ENCODE measurements at places on chromosomes 11 and 22.
A peak's percentile ranks its signal among the peaks of the same experiment; 100 is the strongest.

DNA sequence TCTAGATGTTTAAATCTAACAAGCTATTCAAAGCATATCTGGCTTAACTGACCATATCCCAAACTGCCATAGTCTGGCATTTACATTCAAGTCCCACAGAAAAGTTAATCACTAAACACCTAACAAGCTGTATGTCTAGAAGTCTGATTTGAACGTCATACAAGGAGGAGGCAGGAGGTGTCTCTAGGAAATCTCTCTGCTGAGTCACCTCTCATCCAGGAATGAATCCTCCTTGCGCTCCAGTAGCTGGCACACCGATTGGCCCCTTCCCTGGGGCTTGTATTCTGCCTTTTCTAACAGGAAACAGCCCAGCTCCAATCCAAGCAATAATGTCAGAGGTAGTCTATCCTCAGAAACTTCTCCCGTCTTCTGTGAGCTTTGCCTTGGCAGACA is 31.8 kb downstream of the FEZ1 start:
- no peak for DNase-seq

GRCh38 chr11:126394036-126394435 is 38.5 kb downstream of the ST3GAL4 start:
- no peak for DNase-seq

DNA sequence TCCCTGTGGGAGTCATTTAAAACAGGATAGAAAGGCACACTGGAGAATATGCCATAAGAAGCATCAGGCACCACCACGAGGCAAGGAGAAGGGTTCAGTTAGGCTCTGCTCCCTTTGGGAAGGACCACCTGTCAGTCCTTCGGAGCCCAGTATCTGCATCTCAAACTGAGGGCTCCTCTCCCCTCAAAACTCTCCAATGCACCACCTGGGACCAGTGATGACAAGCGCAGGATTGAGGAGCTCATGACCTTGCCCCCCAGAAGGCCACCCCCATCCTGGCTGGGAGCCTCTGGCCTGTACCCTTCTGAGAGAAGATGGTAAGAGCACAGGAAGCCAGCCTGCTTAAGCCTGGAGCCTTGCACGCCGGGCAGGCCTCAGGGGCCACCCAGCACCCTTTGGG is 39.4 kb downstream of the OPCML start:
- DNase-seq, result no peak

DNA sequence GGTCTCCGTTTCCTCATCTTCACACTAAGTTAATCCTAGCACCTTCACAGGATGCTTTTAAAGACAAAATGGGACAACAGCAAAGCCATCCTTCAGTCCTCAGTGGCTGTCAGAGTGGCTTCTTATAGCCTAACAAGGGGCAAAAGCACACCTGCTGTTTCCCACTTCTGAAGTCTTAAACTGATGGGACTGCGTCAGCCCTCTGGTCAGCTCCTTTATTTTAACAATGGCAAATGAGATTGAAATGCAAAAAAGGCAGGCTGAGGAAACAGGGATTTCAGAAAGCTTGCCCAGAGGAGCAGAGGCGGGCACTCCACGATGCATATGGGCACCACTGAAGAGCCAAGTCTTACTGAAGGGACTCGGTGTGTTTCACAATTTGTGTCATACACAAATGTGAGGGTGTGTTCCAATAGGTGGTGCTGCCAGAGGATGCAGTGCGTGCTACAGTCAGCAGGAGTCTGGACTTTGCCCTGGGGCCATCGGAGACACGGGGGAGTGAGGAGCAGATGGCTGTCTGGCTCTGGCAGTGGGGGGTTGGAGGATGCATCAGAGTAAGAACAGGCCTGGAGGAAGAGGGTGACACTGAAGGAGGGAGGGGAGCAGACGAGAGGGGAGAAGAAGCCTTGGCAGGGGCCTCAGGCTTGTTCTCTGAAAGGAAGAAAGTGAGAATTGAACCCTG is 47.3 kb downstream of the TENM4 start:
- no peak for DNase-seq

- DNase-seq, result no peak
Observed at GRCh38 chr11:74696939-74697675, 34.1 kb downstream of the CHRDL2 start.

DNA sequence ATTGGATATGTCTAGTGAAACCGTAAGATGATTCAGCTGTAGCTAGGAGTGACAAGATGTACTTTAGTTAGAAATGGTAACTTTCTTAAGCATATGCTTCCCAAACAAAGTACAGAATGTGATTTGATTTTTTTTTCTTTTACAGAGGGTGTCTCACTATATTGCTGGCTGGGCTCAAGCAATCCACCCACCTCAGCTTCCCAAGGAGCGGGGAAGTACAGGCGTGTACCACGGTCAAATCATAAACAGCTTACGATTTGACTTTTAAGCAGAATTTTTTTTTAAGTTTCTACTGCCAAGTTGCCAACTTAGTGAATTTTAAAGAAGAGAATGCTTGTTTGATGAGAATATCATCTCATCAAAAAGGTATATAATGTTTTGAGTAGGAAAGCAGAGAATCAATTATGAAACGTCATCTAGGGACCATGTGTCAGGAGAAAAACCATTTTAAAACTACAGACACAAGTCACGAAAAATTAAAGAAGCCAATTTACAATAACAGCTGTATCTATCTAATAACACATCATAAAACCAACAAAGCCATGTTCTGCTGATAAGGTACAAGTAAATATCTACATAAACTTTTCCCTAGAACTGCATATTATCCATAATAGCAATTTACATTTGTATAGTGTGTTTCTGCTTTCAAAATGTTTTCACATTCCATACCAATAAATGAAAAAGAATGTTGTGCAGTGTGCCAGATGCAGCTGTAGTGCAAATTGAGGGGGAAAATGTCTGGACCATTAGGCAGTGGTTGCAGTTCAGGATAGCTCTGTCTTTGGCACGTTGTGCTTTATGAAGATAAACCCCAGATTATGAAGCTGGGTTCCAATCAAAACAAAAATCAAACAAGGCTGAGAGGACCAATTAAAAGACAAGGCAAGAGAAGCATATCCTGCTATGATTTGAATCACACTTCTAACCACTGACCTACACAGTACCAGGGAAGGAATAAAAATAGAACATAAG is 33.7 kb upstream of the USP47 start:
- no peak for DNase-seq

DNA sequence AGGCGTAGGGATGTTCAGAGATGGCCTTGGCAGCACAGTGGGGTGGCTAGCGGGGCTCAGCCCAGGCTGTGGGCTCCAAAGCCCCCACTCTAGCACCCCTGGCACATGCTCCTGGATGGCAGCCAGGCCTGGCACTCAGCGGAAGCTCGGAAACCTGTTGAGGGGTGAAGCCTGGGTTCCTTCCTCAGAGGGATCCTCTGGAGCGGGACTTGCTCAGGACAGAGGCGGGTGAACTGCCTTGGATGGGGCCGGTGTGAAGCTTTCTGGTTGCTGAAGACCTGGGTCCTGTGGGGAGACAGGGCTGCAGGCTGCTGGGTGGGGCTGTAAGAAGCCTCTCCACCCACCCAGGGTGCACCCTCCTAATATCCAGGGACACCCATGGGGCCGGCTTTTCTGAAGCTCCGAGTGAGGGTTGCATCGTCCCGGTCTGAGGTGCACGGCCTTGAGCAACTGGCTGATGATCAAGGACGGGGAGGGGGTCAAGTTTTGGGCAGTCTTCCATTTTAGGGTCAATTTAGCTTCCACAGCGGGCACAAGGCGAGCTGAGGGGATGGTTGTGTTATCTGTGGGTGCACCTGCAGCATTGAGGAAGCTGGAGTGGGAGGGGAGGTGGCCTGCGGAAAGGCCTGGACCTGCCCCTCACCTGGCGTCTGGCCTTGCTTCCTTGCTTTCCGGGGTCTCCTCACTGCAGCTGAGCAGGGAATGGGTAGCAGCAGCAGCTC is 5.2 kb downstream of the MRGPRE start:
- DNase-seq, result no peak

GRCh38 chr11:47415949-47416472 is 7.6 kb downstream of the SLC39A13 start:
- no peak for DNase-seq

DNA sequence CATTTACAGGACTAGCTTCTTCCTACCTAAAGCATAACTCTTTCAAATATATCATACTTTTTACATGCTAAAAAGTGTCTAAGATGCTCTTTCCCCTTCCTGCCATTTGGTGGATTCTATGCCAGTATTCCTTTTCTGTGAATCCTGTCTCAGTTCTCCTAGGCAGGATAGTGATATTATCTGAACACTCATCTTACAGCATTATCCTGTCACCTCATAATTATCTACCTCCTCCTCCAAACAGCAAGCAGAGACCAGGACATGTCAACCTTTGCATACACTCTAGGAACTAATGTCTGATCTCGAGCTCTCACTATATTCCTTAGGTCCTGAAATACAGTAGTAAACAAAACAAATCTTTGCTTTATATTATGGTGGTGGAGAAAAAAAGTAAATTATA is 275.5 kb downstream of the FAM181B start:
- no peak for DNase-seq

DNA sequence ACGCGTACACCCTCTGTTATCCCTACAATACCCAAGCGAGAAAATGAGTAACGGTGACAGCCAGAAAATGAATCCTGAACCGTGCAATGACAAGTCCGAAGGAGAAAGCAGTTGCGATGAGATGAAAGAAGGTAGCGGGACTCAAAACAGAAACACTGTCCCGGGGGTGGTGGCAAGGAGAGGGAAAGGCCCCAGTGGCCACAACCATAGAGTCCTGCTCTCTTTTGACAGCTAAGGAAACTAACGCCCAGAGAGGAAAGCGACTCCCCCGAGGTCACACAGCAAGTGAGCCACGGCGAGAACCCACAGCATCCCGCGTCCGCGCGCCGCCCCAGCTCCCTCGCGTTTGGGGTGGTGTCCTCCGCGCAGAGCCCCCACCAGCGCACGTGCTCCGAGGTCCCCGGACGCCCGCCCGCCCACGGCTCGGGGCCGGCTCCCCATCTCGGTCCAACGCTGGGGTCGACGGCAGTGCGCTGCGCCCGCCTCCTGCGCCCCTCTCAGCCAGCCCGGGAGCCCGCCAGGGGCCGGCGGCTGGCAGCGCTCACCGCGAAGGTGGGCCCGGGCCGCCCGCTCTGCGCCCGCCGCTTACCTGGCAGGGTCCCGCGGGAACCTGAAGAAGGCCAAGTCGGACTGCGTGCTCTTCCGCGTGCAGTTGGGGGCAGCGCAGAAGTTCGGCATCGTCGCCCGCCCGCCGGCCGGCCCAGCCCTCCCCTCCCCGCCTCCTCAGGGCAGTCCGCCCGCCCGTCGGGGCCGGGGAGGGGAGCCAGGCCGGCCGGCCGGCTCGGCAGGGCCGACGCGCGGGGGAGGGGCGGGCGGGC is 564 bp downstream of the THAP12 start:
- DNase-seq, result peak; percentile 30

DNA sequence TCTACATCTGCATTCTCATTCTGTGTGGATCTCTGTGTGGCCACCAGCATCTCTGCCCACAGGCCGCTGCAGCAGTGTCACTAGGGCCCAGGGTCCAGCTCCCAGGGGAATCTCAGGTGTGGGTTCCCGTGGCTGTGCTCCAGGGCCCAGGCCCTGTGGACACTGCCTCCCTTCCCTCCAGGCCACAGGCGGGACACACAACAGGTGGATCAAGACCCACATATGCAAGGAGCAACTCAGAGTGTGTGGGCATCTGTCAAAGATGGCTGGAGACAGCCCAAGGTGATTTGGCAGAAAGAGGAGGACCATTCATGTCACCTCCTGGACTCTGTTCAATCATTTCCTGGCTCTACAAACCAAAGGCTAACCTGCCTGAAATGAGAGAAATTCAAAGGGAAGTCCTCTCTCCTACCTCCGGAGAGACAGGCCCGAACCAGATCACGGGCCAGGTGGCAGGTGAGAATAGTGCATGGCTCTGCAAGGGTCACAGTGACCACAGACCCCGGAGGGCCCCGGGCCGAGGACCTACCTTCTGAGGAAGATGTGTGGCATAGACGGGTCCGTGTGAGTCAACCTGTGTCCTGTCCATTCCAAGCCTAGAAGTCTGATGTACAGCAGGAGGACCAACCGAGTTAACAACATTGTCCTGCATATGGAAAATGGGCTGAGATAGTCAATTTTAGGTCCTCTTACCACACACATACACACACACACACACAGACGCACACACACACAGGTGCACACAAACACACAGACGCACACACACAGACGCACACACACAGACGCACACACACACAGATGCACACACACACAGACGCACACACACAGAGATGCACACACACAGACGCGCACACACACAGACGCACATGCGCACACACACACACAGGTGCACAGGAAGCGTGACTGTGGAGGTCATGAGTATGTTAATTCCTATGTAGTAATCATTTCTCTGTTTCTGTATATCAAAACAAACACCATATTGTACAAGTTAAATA is 1068.5 kb downstream of the BRD1 start:
- DNase-seq, result no peak

- no peak for DNase-seq
Observed at GRCh38 chr22:22698263-22698750, 53.9 kb downstream of the GGTLC2 start.

GRCh38 chr11:120339394-120339890 is 3.2 kb downstream of the ARHGEF12 start:
- no peak for DNase-seq

DNA sequence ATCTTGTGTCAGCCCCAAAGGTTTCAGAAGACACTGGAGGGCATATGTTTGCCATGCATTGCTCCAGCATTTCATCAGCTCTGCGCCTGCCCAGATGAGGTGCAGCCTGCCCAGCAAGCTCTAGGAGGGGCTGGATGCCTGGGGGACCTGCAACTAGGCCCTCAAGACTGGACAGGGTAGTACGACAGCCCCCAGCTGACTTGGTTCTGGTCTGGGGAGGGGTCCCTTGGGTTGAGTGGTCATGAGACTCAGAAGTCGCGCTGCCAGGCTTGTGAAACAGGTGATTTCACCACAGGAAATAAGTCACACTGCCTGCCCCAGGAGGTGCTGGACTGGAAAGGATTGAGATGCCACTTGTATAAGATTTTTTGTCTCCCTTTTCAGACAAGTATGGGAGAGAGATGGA is 23.4 kb downstream of the TPBGL start:
- DNase-seq, result no peak

DNA sequence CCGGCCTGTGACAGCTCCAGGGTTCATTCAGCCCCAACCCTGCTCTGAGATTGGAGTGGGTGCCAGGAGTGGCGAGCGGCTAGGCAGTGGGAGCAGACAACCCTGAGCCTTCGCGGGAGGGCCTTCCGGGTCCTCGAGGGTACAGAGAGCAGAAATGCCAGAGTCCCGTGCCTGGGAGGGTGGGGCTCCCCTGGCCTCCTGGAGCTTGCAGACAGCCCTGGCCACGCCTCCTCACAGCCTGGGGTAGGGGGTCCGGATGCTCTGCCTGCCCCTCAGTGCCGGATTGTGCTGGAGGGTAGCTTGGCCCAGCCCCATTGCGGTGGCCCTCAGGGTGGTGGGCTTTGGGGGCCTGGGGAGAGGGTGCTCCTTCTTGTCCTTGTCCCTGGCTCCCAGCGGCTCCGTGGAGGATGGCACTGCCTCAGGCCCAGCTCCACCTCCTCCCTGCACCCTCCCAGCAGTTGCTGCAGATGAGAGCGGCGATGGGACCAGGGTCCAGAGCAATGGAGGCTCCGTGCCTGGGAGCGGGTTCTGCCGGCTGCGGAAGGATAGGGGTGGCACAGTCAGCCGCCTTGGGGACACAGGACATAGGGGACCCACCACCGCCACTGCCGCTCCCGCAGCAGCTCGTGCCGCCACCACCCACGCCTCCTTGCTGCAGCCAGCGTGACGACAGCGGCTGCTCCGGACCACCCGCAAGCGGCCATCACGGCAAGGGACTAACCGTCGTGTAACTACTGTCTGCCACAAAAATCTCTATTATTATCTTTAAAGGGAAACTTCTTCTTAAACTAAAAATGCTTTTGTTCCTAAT is 34.9 kb upstream of the OR10G7 start:
- no peak for DNase-seq

GRCh38 chr11:45178890-45179671 is 32.6 kb downstream of the PRDM11 start:
- no peak for DNase-seq

- no peak for DNase-seq
Observed at GRCh38 chr22:33883961-33884808, 36.1 kb downstream of the LARGE1 start.

All from stimulated activated CD4-positive, alpha-beta T cell treated with anti-CD3 and anti-CD28 coated beads, Interleukin-1b, Interleukin-23, amount 100 ng/mL, for 24 hours (primary cell).